Renal pelvis (tissue), 12 donors: ENCODE measurements at places on chromosomes 6 and 20. TPM values are rescaled to one million over a fixed set of nuclear protein-coding genes. Genes with fewer than 3 reads are reported as not detected.

DNA sequence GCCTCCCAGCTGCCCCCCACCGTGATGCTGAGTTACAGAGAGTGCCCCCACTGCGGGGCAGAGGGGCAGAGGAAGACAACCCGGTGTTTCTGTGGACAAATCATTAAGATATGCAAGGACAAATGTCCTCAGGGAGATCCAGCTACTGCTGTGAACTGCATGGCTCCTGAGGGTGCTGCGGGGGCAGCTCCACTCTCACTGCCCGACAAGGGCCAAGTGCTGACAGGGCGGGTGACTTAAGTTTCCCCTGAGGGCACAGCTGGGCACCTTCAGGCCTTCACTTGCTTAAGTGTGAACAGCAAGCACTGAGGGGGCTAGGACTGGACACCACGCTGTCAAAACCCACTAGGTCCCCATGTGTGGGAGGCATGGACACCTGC is 26.2 kb upstream of the TCFL5 start:
- DNase-seq, result no peak

DNA sequence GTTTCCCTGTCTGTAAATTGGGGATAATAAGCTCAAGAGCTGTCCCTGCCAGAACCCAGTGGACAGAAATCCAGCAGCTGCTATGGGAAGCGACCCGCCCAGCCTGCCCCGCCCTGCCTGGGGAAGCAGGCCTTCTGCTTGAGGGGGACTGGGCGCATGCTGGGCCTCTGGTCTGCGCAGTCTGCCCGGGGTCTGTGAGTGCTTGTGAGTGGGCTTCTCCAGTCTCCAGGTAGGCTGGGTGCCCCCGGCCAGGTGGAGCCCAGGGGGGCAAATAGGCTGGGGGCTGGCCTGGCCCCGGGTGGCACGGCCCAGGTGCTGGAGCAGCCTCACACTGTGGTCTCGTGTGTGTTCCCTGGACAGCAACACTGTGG is 648 bp upstream of the RBBP8NL start:
- DNase-seq, result no peak

DNA sequence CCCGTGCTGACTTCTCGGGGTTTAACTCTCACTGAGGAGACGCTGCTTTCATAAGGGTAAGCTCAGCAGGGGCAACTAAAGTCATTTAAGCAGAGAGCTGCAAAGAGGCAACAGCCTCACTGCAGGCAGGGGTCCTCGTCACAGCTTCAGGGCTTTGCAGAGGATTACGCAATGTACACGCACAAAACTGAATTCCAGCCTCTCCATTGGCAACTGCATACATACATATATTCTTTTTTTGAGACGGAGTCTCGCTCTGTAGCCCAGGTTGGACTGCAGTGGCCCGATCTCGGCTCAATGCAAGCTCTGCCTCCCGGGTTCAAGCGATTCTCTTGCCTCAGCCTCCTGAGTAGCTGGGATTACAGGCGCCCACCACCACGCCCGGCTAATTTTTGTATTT is 2.4 kb downstream of the GMEB2 start:
- no peak for DNase-seq

GRCh38 chr6:45353654-45354053 is 24.1 kb downstream of the SUPT3H start:
- DNase-seq, result no peak

GRCh38 chr6:37512400-37513011 is 12.8 kb upstream of the CCDC167 start:
- no peak for DNase-seq

GRCh38 chr20:35718972-35719635 is 19.9 kb downstream of the ROMO1 start:
- DNase-seq, result no peak

DNA sequence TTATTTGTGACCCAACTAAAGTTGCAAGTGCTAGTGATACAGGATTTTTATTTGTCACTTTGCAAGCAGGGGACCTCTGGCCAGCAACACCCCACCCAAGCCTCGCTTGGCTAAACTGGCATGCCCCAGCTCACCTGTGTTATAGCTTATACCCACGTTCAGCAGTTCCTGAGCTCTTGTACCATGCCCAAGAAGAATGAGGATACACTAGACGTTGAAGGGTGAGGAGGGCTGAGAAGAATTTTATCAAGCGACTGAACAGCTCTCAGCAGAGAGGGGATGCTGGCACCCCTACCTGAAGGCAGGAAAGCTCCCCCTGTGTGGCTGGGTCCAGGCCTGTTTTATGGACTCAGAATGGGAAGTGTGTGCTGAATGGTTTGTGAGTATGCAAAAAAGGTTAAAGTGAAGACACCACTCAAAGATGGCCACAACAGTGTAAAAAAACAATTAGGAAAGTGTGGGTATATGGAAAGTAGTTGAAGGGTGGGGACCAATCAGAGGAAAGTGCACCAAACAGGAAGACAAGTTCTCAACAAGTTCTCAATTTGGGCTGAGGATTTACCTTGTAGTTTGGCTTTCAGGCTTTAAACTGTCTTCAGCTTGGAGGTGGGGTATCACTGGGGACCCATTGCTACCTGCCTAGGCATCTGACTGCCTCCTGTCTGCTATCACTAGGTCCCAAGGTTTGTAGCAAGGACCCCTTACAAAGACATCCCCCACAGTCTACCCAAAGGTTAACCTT is 15.0 kb downstream of the BTN2A1 start:
- DNase-seq, result no peak

- no peak for DNase-seq
Observed at GRCh38 chr6:27023664-27024063, 223.8 kb upstream of the PRSS16 start.

DNA sequence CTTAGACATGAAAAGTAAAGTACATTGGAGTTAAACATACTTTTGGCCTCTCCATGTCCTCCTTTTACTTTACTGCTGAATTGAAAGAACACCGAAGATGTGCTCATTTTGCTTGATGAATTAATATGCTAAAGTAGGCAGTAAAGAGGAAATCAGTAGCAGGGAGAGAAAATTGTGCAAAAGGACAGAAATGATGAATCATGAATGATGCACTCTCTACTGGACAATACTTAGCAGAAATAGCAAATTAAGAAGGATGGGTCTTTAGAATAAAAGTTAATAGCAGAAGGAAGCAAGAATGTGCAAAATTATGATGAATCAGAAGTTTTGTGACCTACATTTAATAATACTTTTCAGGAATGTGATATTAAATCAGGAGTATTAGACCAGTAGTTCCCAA is 8.4 kb upstream of the SPINT3 start:
- DNase-seq, result no peak

GRCh38 chr20:33822991-33823390 is 11.8 kb downstream of the CHMP4B start:
- no peak for DNase-seq

DNA sequence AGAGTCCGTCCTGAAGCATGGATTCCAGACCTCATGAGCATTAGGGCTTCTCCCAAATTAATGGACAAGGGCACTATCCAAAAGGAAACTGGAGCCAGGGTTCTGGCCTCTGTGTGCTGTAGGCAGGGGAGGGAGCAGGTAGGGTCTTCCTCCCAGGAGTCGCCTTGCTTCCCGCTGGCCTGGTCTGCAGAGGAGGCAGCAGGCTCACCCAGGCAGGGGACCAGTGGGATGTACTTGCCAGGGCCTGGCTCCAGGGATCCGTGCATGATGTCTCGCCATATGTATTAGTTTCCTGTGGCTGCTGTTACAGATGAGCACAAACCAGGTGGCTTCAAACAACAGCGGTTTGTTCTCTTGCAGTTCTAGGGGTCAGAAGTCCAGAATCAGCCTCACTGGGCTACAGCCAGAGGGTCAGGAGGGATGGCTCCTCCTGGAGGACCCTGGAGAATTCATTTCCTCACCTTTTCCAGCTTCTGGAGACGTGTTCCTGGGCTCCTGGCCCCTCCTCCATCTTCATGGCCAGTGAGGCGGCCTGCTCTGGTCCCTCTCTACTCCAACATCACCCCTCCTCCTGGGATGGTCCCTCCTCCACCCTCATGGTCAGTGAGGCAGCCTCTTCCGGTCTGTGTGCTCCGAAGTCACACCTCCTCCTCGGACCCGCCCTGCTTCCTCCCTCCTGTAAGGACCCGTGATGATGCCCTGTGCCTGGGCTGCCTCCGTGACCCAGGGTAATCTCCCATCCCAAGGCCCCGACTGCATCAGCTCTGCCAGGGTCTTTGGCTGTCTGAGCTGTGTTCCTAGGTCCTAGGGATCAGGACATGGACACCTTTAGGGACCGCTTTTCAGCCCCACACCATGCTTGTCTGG is 329.1 kb downstream of the CDH4 start:
- no peak for DNase-seq

DNA sequence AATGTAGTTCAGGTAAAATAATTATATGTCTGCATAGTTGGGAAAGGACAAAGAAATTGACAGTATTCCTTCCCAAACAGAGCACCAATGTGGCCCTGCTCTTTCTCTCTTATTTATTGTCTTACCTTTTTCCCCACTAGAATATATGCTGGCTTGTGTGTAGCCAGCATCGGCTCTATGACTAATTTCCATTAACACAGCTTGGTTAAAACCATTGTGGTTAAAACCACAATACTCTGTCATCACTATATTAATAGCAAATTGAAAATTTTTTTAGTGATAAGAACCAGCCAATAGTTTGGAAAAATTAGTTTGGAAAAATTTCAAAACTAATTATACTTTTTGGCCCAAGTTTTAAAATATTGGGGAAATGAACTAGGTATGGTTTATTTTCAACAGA is 535.1 kb downstream of the UTRN start:
- no peak for DNase-seq

GRCh38 chr6:17336425-17336824 is 55.3 kb downstream of the RBM24 start:
- no peak for DNase-seq

DNA sequence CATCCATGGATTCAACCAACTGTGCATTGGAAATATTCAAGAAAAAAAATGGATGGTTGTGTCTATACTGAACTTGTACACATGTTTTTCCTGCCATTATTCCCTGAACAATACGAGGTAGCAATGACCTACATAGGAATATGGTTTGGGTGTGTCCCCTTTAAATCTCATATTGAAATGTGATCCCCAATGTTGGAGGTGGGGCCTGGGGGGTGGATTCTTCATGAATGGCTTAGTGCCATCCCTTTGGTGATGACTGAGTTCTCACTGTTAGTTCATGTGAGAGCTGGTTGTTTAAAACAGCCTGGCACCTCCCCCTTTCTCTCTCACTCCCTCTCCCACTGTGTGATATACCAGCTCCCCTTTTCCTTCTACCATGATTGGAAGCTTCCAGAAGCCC is 139.8 kb upstream of the BACH2 start:
- no peak for DNase-seq

DNA sequence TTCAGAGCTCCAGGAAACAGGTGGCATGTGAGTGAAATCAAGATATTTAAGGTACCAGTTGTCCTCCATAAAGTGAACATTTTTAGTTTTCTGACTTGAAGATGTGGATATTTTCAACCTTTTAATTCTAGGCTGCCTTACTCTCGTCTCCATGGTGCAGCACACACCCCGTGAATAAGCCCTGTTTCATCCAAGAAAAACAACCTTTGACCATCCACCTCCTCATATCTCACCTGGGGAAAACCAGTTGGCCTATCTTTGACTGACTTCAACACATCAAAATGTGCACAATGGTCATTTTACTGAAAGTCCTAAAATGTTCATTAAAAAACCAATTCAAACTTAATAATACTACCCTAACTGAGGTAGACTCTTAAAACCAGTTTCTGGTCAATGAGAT is 73.8 kb upstream of the CD2AP start:
- DNase-seq, result no peak

Gene SSTR4
- polyA plus RNA-seq, result not detected

Gene APOBEC2
- 0.34 TPM for polyA plus RNA-seq

Gene SLC22A2
- 13.4 TPM for polyA plus RNA-seq

Gene ADAM33
- polyA plus RNA-seq, result 6.3 TPM

Gene POU5F1
- polyA plus RNA-seq, result 7.2 TPM

Gene MYLIP
- 49.2 TPM for polyA plus RNA-seq

Gene NOX3
- 1.8 TPM for polyA plus RNA-seq

Gene MYB
- 5.7 TPM for polyA plus RNA-seq

Gene TP53TG5
- 1.3 TPM for polyA plus RNA-seq

Gene NKAIN2
- 20.8 TPM for polyA plus RNA-seq
